ENCODE measurements at places on chromosomes 6 and 20. TPM values are rescaled to one million over a fixed set of nuclear protein-coding genes. Genes with fewer than 3 reads are reported as not detected.

DNA sequence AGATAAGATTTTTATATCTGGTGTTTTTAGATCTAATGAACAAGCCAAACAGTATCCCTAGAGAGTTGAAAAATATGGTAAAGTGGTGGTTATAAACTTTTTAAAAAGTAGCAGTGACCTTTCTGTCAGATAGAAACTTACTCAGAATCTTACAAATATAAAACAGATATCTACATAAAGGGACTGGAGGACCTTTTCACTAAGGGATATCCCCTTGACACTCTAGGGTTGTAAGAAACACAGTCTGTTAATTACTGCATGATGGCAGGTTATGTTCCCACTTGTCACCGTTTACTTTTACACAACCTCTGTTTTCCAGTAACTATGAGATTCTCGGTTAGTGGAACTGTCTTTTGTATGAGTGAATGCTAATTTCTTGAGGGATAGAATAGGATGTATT is 11.5 kb downstream of the CFAP206 start:
- no peaks in the 10 kb centered on the region for H3K4me1 ChIP-seq
- no peaks in the 10 kb centered on the region for H3K36me3 ChIP-seq
- H3K4me3 ChIP-seq = no peak overlapping the region
- no peaks in the 10 kb centered on the region for H3K27me3 ChIP-seq

DNA sequence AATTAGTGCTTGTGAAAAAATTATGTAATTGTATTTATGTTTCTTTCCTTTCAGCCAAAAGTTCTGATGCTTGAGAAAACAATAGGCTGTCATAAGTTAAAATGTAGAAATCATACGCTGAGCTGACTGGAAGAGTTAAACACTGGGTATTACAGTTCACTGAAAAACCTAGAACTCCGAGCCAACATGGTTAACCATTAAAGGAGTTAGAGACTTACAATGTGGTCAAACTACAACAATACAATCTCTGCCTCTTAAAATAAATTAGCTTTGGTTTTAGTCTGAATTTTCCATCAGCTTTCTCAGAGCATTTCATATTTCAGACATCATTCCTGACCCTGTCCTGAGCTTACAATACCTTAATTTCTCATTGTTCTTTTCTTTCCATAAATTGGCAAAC is 91.0 kb downstream of the COL12A1 start:
- H3K4me1 ChIP-seq = no peaks in the 10 kb centered on the region
- H3K36me3 ChIP-seq = no peaks in the 10 kb centered on the region
- DNase-seq = no peak

Gene ZNF391
- 8.3 TPM for total RNA-seq

Gene PHF3
- 38.7 TPM for total RNA-seq

Gene PTGIS
- total RNA-seq = 0.12 TPM

Gene TMEM63B
- total RNA-seq = 148 TPM
